OCI-LY7 (cell line): ENCODE measurements at places on chromosomes 2 and 18.
A peak's percentile ranks its signal among the peaks of the same experiment; 100 is the strongest.

DNA sequence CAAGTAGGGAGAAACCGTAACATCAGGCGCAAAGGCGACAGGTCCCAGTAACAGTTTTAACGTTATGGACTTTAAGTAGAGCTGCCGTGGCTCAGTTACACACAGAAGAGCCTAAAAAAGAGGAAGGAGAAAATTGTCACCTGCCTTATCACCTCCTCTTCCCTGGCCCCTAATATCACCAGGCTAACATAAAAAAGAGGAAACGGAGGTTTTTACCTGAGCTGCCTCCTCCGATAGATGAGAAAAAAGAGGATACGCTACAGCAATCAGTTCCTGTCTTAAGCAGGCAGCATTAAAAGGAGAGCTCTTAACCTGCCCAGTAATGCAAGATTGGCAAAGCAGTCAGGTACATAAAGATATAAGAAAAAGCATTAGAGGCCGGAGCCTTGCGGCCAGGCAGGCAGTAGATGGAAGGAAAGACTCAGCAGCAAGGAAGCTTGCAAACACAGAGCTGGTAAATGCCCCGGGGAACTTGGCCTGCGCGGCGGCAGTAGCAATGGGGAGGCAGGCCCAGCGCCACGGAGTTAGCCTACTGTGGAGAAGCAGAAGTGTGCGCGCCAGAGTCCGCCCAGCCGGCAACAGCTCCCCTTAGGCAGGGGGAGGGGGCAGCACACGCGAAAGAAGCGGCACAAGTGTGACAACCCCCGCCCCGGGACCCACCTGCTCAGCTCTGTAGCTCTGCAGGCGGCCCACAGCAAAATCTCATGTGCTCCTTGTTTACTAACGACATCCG is 116.3 kb upstream of the SCN7A start:
- DNase-seq: no peak

DNA sequence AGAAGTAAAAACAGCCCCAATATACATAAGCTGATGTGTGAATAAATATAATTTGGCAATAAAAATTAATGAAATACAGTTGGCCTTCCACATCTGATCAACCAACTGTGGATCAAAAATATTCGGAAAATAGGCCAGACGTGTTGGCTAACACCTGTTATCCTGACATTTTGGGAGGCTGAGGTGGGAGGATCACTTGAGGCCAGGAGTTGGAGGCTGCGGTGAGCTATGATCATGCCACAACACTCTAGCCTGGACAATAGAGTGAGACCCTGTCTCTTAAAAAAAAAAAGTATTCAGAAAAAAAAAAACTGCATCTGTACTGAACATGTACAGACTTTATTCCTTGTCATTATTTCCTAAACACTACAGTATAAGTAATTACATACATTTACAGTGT is 11.5 kb upstream of the PUS10 start:
- no peak for DNase-seq

- no peak for DNase-seq
Measured at GRCh38 chr2:211609127-211609526, 929.5 kb downstream of the ERBB4 start.

GRCh38 chr2:26347286-26347865 is 787 bp upstream of the ADGRF3 start:
- peak; percentile 9 for DNase-seq

DNA sequence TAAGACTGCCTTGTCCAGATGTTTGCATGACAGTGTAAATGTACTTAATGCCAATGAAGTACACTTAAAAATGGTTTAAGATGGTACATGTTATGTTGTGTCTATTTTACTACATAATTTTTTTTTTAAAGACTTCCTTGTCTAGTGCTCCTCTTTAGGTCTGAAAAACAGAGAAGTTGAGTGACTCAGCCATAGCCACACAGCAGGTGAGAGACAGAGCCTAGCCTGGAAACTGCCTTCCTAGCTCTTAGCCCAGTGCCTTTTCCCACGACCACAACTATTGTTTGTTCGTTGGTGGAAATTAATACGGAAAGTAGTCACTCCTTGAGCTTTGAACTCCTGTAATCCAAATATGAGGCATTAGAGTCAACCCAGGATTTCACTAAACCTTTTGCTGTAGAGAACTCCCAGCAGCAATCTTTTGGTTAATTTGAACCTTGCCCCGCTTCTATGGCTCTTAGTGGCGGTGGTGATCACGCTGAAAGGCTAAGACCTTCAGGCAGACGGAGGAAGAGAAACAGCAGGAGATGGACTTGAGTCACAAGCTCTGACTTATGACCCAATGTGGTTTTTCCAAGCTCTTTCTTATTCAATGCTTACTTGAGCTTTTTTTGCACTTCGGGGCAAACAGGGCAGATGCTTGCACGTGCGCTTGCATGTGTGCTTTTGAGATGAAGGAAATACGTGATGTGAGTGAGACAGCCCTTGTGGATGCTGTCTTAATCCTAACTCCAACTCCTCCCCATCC is 21.2 kb downstream of the TRIB2 start:
- DNase-seq: no peak

GRCh38 chr18:59963229-59963628 is 63.4 kb downstream of the PMAIP1 start:
- no peak for DNase-seq

GRCh38 chr2:120243211-120243610 is 9.4 kb upstream of the RALB start:
- no peak for DNase-seq

DNA sequence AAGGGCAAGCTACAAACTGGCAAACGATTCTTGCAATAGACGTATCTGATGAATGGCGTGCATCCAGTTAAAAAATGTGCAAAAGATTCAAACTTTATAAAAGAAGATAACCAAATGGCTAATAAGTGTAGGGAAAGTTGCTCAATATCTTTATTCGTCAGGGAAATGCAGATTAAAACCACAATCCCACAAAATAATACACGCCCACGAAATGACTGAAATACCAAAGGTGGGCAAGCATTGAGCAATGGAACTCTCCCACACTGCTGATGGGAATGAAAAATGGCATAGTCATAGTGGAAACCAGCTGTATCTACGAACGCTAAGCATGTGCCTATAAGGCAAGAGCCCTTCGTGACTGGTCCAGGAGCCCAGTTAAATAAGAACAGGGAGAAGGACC is 168.6 kb upstream of the SIX2 start:
- DNase-seq: no peak

DNA sequence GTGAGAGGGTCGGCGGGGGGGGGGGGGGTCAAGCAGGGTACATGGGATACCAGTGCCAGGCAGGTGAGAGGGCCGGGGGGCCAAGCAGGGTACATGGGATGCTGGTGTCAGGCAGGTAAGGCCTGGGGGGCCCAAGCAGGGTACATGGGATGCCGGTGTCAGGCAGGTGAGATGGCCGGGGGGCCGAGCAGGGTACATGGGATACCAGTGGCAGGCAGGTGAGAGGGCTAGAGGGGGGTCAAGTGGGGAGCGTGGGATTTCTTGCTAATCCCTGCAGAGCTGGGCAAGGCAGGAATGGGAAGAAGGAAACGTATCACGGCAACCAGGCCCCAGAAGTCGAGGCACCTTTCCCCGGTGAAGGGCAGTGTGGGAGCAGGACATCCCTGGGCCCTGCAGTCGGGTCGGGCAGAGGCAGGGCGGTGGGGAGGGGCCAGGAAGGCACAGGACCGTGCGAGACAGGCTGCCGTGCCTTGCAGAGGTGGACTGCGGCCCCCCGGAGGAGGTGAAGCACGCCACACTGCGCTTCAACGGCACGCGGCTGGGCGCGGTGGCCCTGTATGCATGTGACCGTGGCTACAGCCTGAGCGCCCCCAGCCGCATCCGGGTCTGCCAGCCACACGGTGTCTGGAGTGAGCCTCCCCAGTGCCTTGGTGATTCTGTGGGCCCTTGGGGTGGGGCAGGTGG is 49.3 kb downstream of the MTERF4 start:
- no peak for DNase-seq
